Peyer's patch (tissue), 4 donors: ENCODE measurements at places on chromosomes 2 and 18. TPM values are rescaled to one million over a fixed set of nuclear protein-coding genes. Genes with fewer than 3 reads are reported as not detected.
A peak's percentile ranks its signal among the peaks of the same experiment; 100 is the strongest.

DNA sequence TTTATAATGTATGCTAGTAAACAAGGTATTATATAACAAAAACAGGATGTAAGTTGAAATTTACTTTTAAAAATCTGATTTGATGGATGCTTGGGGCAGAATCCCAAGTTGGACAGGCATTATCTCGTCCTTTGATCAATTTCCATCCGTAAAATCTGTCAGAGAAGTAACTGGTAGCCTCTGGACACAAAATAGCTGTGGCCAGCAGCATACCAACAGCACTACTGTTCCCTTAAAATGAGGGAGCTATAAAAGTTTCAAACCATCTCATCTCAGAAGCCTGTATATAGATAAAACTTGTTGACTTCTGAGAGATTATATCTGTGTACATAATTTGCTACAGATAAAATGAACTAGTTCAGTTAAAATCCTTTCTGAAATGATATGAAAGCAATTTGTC lies 14.7 kb upstream of the METAP1D start:
- no peak for DNase-seq

- peak; percentile 31 for DNase-seq
Observed at GRCh38 chr18:63177259-63177658, 142.3 kb downstream of the BCL2 start.

The HOXD13 gene
- not detected for total RNA-seq

DNA sequence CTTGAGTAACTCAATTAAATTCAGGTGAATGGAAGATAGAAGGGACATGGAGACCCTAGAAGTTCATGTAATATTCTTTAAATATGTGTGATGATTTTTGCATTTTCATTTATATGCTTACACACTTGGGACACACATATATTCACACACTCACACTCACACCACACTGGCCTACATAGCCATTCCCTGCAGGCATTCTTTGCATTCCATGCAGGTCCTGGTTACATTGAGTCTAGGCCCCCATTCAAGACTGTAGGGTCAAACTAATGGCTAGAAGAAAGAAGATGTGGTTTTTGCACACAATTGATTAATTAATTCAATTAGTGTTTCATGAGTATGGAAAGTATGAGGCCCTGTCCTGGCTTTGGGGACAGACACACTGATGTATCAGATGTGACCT lies 249.4 kb downstream of the HNMT start:
- DNase-seq, result no peak

The LIPG gene
- total RNA-seq, result 19.3 TPM

The THSD7B gene
- 0.83 TPM for total RNA-seq

- no peak for DNase-seq
Observed at GRCh38 chr18:12306752-12307700, 1.0 kb upstream of the TUBB6 start.

The SLC35F5 gene
- total RNA-seq, result 160 TPM

- no peak for DNase-seq
Observed at GRCh38 chr2:129480790-129481189, 498.7 kb upstream of the RAB6C start.

The YES1 gene
- total RNA-seq, result 78.2 TPM

DNA sequence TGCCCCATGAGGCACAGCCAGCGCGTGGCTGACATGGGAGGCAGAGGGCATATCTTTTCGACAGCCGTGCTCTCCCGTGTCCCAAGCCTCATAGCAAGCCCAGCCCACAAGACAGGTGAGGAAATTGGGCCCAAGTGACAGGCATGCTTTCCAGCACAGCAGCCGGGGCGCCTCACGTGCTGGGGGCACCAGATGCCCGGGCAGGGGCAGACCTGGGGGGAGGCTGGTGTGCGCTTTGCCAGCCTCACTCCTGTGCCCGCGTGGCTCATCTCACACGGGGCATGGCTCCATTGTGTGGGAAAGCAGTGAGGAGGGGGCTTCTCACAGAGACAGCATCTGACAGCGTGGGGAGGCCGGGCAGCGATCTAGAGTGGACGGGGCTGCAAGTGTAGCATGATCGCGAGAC lies 93.2 kb downstream of the USP40 start:
- peak; percentile 42 for DNase-seq

DNA sequence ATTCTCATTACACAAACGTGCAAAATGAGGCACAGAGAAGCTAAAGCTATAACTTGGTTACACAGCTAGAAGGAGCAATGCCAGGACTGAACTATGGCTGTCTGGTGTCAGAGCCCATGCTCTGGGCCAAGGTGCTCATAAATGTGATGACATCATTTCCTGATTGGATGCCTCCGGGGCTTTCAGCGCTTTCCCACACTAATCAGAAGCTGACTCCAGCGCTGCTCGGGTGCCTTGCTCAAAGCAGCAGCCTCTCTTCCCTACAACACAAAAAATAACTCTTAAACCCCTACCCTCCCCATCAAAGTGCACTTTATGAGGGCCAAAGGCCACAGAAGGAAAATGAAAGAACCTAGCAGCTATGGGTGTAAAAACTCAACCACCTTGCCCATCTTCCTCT lies 90.7 kb downstream of the STK39 start:
- DNase-seq, result no peak

- no peak for DNase-seq
Observed at GRCh38 chr18:56869189-56869777, 218.1 kb downstream of the WDR7 start.

The RAMP1 gene
- 11.6 TPM for total RNA-seq

- DNase-seq, result no peak
Observed at GRCh38 chr18:52377094-52377493, 37.1 kb downstream of the DCC start.

The KIAA2012 gene
- total RNA-seq, result not detected

The GIGYF2 gene
- 126 TPM for total RNA-seq

The RTP5 gene
- not detected for total RNA-seq

GRCh38 chr18:55777666-55778304 lies 189.8 kb upstream of the TCF4 start:
- DNase-seq, result no peak

DNA sequence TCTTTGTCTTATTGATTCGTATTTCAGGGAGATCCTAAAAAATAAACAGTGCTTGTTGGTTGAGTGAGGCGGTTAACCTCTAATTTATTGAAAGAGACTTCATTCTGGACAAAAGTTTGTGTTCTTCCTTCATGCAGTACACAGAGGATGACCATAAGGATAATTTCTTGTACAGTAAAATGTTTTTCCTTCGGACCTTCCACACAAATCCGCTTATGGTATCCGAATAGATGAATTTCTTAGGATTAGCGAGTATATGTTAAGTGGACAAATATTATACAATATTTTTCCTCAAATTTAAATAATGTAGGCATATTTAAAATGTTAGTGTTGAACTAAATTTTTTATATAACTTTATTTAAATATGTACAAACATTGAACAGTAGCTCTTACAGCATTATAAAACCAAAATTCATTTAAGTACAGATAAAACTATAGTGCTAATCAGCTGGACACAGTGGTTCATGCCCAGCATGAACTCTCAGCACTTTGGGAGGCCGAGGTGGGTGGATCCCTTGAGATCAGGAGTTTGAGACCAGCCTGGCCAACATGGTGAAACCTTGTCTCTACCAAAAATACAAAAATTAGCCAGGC lies 84.4 kb downstream of the LPIN1 start:
- no peak for DNase-seq

DNA sequence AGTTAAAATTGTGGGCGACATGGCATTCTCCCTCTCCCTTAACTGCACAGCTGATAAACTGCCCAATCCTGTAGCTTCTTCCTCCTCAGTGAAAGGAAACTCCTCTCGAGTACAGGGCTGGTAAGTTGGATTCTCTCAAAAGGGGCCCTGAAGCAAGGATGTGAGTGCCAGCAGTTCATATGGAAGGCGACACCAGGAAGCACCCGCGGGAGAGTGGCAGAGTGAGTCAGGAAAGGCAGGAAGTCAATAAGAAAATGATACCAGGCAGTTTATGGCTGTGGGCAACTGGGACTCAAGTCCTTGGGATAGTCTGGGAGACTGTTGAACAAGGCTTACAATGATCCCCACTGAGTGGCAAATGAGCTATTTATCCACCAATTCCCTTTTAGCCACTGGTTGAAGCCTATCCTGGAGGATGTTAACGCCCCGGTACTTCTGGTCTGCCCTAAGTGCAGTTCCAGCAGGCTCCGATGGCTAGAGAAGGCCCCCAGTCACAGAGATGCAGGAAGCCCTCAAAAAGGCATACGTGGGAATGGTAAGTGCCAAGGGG lies 34.8 kb downstream of the ABHD3 start:
- DNase-seq, result peak; percentile 73

DNA sequence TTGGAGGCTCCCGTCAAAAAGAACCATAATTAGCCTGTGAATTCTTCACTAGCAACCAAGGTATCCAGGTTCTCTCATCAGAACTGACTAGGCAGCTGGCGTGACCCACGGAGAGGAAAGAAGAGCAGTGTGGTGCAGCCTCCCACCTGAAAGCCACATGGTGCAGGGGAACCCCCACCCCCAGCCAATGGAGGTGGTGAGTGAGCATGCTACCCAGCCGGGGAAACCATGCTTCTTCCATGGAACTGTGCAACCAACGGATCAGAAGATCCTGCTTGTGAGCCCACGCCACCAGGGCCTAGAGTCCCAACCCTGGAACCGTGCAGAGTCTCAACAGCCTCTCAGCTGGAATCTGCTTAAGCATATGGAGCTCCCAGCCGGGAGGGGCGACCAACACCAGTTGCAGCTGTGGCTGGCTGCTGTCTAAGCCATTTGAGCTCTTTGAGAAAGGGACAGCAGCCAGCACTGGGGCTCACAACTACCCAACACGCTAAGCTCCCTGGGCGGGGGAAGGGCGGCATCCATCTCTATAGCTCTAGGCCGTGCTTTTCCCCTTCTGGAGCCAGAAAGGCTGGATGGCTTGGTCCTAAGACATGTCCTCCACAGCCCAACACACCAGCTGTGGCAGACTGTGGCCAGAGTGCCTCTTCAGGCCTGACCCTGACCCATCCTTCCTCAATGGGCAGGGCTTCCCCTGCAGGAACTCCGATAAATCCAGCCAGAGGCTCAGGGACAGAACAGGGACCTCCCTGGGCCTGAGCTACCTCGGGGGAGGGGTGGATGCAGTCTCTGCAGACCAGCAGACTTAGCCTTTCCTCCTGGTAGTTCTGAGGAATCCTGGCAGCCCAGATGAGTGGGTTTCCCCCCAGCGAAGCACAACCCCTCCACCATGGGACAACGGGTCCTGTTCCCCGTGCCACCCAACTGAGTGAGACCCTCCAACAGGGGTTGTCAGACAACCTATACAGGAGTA lies 151.4 kb upstream of the NXPH2 start:
- peak; percentile 40 for DNase-seq

- DNase-seq, result peak; percentile 53
Observed at GRCh38 chr2:218284106-218284811, 8.0 kb downstream of the TMBIM1 start.

GRCh38 chr2:31238906-31239592 lies 5.1 kb downstream of the EHD3 start:
- no peak for DNase-seq

- no peak for DNase-seq
Observed at GRCh38 chr2:205637320-205637602, 45.0 kb upstream of the NRP2 start.

GRCh38 chr18:59669872-59670657 lies 27.2 kb downstream of the CCBE1 start:
- DNase-seq, result no peak

- DNase-seq, result no peak
Observed at GRCh38 chr2:37984589-37984988, 59.5 kb downstream of the RMDN2 start.

The OTOS gene
- not detected for total RNA-seq

DNA sequence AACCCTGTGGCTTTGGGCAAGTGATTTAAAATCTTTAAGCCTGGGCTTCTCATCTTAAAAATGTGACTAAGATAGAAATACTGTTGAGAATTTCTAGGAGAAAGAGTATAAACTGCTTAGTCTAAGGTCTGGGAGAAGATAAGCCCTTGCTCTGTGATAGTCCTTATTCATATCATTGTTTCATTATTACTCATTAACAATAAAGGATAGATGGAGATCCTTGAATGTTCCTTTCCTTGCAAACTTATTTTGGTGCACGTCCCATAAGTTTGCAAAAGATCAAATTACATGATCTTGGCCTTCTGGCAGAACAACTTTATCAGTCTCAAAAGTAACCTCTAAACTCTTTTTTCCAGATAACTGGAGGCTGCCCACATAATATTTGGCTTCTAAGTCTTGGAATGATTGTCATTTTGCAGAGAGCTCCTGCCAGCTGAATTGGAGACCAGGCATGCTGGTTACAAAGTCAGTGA lies 138.3 kb downstream of the FAM124B start:
- DNase-seq, result no peak

DNA sequence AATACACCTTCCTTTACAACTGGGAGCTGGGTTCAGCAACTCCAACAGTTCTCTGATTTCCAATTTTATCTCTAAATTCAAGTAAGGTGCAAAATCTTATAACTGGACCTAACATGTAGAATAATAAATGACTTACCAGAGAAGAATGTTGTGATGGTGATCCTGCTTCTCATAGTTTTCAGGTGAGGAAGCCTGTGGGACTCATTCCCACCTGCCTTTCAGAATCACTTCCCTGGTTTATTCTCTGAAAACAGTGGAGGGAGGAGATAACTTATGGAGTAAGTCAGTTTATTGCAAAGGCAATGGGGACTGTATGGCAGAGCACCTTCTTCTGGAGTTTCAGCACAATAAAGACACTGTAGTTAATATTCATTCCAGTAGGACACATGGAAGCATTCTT lies 1188.2 kb upstream of the FAM98A start:
- no peak for DNase-seq

- DNase-seq, result no peak
Observed at GRCh38 chr18:74137920-74138538, 9.6 kb downstream of the FBXO15 start.

DNA sequence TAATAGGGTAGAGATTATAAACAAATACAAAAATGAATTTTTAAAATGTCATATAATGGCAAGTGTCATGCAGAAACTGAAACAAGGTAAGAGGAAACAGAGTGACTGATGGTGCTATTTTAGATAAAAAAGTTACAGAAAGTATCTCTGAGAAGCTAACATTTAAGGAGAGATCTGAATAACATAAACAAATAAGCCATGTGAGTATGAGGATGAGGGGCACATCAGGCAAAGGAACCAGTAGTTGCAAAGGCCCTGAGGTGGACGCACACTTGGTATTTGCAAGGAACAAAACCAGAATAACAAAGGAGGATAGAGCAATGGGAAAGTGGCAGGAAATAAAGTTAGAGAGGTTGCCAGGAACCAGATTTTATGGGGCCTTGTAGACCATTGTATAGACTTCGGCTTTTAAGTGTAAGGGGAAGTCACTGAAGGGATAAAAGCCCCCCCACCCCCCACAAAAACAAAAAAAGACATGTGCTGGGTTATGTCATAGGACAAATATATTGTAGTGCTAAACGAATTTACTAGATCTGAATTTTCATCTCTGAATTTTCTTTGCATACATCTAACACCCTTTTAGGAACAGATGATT lies 159.2 kb downstream of the DTNB start:
- DNase-seq, result no peak
